ENCODE measurements at places on chromosomes 5 and 9.

- no peak for DNase-seq
Measured at GRCh38 chr5:147763791-147764525, 18.6 kb downstream of the JAKMIP2 start.

DNA sequence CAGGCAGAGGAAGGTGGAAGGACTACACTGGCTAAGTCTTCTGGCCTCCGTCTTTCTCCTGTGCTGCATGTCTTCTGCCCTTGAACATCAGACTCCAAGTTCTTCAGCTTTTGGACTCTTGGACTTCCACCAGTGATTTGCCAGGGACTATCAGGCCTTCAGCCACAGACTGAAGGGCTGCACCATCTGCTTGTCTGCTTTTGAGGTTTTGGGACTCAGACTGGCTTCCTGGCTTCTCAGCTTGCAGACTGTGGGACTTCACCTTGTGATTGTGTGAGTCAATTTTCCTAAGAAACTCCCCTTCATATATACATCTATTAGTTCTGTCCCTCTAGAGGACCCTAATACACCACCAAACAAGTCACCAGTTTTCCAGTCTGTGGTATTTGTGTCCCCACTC, 9.7 kb upstream of the ANKDD1B start:
- DNase-seq = no peak

DNA sequence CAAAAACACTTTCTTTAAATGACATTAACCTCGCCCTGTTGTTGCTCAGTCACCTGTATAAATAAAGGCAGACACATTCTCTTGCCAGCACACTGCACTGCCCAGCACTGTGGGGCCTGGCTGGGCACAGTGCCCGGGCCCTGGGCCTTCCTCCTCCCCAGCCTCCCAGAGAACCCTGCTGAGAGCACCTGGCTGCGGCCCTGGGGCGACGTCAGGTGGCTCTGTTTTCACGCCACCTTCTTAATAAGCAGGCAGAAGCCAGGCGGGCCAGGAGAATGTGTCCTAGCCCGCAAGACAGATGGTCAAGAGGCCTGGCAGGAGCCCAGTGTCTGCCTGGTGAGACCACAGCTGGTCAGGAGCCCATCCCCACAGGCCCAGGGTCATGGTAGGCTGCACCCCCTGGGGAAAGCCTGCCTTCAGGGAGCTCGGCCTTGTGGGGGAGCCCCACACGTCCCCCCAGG, 8.2 kb upstream of the AGPAT2 start:
- no peak for DNase-seq

GRCh38 chr5:67619636-67620035, 423.0 kb upstream of the CD180 start:
- DNase-seq = no peak

DNA sequence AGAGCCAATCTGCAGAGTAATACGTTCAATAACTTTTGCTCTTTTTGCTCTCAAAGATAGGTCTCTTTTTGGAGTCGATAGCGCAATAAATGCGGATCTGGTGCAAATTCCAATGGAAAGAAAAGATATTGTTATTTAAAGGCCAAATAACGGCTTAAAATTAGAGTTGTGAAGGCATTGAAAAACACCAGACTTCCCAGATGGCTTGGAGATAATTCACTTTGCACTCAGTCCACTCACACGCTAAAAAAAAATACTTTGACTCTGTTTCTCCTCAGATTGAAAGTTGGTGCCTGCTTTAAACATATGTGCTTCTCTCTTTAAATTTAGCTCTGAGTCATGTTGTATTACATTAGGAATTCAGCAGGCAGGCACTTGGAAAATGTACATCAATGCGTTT, 19.5 kb upstream of the MED27 start:
- DNase-seq = no peak

DNA sequence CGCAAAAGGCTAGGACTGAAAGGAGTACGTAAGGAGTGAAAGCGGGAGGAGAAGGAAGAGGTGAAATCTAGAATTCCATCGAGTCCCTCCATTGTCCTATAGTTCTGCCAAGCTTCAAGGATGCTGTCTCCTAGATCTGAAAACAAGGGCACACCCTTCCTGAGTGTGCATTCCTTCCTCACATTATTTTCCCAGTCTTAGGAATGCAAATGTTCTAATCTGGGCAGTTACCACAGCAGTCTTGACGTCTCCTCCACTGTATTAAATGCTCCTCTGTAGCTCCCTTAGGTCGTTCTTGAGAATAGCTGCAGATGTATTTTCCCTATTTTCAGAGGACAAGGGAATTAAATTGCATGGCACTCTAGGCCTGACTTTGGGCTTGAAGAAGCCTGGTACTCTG, 127.6 kb downstream of the SLIT3 start:
- no peak for DNase-seq

Measured in activated naive CD4-positive, alpha-beta T cell treated with anti-CD3 and anti-CD28 coated beads for 36 hours (primary cell).